ENCODE measurements at places on chromosomes 16 and 17. TPM values are rescaled to one million over a fixed set of nuclear protein-coding genes. Genes with fewer than 3 reads are reported as not detected.

The CCL3 gene
- polyA plus RNA-seq = 5.0 TPM

The SLFN13 gene
- polyA plus RNA-seq = 21.6 TPM

The APOBR gene
- polyA plus RNA-seq = 0.79 TPM

The HLF gene
- polyA plus RNA-seq = 4.5 TPM

The ADAM11 gene
- polyA plus RNA-seq = 2.8 TPM

- DNase-seq = no peak
Measured at GRCh38 chr16:27408012-27408601, 6.1 kb downstream of the IL21R start.

DNA sequence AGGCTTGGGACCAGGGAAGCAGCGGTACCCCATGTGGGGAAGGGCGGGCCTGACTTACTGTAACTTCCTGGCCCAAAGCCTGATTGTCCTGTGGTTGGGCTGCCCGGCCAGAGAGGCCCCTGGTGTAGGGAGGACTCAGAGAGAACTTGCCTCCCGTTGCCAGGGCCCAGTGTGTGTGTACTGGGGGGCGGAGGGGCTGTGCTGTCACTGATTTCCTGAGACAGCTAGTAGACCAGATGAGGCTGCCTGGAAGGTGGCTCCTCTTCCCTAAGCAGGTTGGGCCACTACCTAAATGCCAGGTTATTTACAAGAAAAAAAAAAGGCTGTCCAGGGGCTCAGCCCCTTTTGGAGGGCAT, 16.7 kb downstream of the SOCS3 start:
- DNase-seq = no peak

DNA sequence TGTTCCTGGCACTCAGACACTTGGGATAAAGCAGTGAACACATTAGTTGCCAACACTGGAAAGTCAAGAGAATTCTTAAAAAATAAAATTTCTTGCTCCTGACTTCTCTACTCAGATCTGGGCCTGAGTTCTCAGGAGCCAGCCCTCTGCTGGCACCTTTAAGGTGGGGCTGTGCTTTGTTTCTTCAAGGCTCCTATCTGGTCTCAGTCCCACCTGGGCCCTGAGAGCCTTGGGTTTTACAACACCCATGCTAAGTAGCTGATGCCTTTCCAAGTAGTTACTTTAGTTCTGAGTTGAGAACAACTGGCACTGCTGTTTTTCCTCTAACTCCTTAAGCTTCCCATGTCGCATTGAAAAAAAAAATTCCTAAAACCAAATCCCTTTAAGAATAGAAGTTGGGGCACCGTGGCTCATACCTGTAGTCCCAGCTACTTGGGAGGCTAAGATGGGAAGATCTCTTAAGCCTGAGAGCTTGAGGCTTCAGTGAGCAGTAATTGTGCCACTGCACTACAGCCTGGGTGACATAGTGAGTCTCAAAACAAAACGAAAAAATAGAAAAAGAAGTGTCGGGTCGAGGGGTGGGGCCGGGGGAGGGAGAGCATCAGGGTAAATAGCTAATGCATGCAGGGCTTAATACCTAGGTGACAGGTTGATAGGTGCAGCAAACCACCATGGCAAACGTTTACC, 16.6 kb downstream of the CHAD start:
- DNase-seq = no peak

DNA sequence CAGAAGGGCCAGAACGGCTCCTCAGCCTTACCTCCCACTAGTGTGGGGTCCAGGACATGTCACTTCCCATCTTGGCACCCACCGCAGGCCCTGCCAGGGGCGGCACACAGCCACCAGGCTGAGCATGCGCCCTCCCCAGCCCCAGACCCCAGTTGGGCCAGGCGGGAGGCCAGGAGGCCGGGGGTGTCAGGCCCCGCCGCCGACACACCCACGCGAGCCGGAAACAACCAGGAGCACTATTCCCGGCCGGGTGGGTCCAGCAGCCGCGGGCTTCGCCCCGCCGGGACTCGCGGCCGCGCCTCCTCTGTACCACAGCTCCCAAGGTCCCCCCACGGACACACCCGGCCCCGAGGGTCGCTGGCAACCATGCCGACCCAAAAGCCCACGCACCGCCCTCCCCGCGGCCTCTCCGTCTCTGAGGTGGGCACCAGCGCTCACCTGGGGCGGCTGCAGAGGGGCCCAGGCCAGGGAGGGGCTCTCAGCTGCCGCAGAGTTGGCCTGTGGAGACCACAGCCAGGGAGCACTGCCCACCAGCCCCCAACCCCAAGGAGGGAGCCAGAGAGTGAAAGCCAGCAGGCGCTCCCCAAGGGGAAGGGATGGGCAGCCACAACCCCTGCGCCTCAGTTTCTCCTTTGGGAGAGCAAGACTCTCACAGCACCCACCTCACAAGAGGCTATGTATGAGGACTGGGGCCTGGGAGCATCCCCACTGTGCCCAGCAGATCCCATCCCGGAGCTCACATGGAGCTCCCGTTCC, 18.0 kb downstream of the B9D1 start:
- DNase-seq = no peak

DNA sequence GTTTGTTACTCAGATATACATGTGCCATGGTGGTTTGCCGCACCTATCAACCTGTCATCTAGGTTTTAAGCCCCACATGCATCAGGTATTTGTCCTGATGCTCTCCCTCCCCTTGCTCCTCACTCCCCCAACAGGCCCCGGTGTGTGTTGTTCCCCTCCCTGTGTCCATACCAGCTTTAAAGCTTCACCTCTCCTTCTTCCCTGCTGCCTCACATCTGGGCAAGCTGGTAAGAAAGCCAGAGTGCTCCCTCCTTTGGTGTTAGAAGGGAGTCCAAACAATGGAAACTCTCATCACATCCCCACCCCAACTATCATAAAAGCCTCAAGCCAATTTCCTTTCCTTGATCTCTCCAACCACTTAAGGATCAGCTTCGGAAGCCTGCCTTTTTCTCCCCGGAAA, 1115.6 kb upstream of the GOT2 start:
- DNase-seq = no peak

DNA sequence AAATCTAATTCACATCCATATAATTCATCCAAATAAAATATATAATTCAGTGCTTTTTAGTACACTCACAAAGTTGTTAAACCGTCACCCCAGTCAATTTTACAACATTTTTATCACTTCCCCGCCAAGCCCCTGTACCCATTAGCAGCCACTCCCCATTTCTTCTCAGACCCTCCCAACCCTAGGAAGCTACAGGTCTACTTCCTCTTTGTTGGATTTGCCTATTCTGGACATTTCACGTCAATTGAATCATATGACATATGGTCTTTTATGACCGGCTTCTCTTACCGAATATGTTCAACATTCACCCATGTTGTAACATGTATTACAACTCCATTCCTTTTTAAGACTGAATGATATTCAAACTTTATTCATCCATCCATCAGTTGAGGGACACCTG, 19.9 kb upstream of the MLKL start:
- no peak for DNase-seq

- no peak for DNase-seq
Measured at GRCh38 chr17:39600997-39601597, 6.6 kb downstream of the NEUROD2 start.

GRCh38 chr17:36650096-36650775, 48.9 kb downstream of the MRM1 start:
- DNase-seq = no peak

DNA sequence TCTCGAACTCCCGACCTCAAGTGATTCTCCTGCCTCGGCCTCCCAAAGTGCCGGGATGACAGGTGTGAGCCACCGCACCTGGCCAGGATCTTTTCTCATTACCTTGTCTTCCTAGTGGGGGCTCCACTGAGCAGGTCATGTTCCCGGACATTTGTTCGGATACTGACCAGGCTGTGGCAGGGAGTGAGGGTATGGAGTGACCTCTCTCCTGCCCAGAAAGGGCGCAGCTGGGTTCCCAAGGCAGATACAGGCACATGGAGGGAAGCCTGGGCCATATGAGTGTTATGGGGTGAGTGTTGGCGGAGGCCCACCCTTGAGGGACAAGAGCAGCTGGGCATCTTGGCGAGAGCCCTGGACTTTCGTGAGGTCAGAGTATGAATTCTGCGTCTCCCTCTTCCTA, 5.5 kb downstream of the SERPINF1 start:
- no peak for DNase-seq

DNA sequence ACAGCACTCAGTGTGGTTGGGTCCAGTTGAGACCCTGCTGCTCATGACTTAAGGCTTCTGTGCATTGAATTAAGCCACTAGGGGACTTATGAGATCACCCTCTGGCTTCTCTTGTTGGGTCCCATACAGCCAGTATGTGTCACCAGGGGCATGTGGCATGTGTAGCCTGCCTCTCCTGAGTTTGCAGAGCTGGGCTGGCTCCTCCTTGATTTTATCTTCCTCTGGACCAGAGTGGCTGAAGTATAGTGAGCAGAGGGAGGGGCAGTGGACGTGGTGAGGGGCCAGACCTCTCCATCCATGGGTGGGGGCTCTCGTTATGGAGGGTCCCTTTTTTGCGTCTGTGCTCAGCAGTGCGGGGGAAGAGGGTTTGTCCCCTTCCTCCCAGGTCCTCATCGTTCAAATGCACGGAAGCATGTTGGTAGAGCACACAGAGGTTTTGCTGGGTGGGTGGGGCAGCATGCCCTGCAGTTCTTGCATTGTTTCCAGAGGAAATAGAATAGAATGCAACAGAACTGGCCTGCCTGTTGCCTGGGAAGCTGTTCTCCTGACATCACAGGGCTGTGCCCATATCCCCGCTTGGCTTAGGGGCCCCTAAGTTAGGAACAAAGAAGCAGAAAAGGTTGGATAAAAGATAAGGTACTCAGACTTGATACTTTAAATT, 77.4 kb downstream of the SPECC1 start:
- DNase-seq = no peak

DNA sequence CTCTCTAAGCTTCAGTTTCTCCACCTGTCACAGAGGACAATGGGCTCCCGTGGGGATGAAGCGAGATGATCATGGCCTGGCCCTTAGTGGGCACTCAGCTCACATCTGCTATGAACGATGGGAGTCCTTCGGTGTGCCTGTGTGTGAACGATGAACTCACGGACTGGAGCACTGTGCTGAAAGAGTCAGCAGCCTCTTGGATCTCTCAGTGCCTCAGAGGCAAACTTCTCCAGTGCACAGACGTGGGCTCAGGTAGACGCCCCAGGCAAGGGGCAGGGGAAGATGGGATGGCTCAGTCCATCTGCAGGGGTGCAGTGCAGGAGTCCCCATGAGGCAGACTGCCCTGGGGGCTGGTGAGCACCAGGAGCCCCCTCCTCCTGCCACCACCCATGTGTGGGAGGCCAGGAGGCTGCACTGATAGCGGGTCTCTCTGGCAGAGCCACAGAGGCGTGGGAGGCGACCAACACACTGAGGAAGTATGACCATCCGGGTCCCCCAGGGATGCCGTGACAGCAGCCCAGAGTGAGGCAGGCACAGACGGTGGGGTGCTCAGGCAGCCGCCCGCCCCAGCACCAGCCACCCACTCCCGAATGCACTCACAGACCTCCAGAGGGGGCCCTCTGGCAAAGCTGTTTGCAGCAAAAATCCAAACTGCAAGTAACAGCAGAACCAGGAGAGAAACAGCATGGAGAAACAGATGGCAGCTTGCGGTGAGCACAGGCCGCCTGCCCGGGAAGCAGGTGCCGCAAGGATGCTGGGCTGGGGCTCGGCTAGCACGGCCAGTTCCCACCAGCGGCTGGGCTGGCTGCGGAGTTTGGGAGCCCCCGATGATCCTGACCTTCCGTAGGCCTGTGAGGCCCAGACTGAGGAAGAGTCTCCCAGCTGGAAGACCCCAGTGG, 82.7 kb downstream of the RPH3AL start:
- DNase-seq = no peak

- DNase-seq = no peak
Measured at GRCh38 chr16:22427556-22427955, 53.1 kb upstream of the CDR2 start.

GRCh38 chr16:87490096-87490798, 2.6 kb downstream of the ZCCHC14 start:
- no peak for DNase-seq

DNA sequence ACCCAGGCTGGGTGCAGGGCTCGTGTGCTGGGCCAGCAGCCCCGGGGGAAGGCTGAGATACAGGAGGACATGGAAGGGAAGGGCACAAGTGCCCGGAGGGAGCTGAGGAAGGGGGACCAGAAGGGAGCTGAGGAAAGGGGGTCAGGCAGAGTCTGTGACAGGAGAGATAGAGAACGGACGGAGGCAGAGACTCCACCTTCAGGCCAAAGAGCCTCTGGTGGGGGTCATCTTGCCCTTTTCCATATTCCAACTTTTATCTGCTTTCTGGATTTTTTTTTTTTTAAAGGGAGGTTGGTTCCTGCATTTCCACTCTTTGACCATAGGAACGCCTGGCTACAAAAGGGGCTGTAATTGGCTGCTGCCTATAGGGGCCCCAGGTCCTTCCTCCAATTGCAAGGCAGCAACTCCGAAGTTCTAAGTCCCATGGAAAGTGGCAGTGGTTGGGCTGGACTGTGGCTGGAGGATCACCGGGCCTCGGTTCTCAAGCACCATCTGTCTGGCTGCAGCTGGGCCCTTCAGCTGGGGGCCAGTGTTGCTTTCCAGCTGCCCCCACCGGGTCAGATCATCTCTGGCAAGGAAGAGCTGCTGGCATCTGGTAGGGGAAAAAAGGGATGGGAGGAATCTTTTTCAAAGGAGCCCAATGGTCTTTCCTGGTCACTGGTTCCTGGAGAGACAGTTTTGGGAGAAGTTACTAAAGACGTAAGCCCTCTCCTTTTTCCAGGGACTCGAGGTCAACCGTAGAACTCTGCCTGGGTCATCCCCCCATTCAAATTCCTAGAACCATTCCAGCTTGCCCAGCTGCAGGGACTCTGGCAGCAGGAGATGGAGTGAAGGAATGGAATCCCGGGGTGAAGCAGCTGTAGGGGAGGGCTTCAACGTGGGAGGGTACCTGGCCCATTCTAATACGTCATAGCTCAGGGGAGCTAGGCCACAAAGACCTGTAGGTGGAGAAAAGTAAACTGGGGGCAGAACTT, 13.1 kb upstream of the MRPS23 start:
- DNase-seq = no peak

GRCh38 chr17:81863833-81864768, 3.8 kb upstream of the P4HB start:
- no peak for DNase-seq

- no peak for DNase-seq
Measured at GRCh38 chr17:21394265-21394664, 18.1 kb downstream of the KCNJ12 start.

DNA sequence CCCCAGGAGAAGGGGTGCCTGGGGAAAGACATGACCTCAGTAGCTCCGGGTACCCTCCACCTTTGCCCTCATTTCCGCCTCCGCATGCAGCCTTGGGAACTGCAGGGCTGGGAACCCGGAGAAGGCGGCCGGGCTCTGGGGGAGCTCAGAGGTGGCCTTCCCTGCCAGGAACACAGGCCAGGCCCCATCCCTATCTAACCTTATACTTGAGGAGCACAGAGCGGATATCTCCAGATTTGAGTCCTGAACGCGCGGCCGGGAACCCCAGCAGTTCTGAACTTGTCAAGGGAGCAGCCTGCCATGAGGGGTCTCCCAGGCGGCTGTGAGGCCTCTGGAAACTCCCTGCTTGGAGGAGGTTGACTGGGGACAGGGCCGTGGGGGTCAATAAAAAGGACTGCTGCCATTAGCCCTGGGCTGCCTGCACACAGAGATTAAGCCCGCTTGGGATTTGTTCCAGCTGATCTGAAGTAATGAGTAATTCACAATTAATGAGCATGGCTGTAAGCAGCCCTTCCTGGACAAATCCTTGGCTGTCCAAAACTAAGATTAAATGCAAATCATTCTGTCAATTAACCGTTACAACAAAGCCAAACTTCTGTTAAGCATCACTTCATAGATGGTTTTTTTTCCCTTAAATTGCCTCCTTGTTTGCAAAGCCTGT, 26.3 kb upstream of the METRNL start:
- DNase-seq = no peak

GRCh38 chr16:189604-190186, 9.4 kb downstream of the HBQ1 start:
- no peak for DNase-seq

Measured in right renal pelvis (tissue), 4 donors.